ENCODE measurements at places on chromosomes 11 and 22. TPM values are rescaled to one million over a fixed set of nuclear protein-coding genes. Genes with fewer than 3 reads are reported as not detected.

GRCh38 chr11:126100716-126101115, 38.0 kb upstream of the CDON start:
- H3K27ac ChIP-seq: no peak overlapping the region
- H3K4me1 ChIP-seq: peaks cover 33% of the 10 kb centered on the region
- no peak overlapping the region for H3K4me3 ChIP-seq
- peaks cover 19% of the 10 kb centered on the region for H3K27me3 ChIP-seq
- DNase-seq: no peak
- no peaks in the 10 kb centered on the region for H3K36me3 ChIP-seq

DNA sequence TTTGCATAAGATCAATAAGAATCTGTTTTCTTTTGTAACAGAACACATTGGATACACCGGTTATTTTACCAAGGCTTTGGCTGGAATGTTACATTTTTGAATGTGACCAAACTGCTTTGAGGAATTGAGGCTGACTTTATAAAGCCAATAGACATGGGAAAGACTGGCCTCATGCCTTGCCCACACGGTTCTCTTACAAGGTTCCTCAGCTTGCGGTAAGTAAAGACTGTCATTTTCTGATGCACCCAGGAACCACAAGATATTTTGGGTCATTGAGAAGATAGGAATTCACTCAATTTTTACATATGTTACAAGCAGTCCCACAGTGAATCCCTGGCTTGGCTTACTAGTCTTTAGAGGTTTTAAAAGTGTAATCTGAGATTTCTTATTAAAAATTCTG, 23.9 kb downstream of the OR10A6 start:
- no peaks in the 10 kb centered on the region for H3K4me1 ChIP-seq
- H3K36me3 ChIP-seq: no peaks in the 10 kb centered on the region
- no peaks in the 10 kb centered on the region for H3K27me3 ChIP-seq
- DNase-seq: no peak
- H3K27ac ChIP-seq: no peak overlapping the region

DNA sequence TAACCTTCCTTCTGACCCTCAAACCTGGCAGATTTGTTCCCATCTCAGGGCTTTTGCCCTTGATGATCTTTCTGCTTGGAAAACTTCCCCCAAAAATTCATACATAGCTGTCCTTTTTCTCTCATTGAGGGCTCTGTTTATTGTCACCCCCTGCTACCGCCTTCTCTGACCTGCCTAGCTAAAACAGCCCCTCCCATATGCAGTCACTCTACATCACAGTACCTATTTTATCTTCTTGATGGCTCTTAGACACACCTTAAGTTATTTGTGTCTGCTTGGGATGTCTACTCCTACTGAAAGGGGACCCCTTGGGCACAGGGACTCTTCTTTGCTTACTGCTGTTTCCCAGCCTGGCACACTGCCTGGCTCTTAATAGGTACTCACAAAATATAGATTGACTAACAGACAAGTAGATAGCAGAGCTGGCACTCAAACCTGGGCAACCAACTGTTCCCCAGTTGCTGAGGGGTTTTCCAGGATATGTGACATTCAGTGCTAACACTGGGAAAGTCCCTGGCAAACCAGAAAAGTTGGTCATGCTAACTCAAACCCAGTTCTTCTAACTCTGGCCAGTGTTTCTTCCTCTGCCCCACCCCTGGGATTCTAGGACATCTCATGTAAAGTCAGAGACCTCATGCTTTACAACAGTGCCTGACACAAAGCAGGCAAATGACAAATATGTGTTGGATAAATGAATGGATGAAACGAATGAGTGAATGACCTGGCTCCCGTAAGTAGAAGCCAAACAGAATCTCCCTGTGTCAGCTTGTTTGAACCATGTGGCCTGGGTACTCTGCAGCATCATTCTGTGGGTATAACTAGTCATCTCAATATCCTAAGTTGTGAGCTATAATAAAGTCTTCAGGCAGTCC, 19.8 kb upstream of the FJX1 start:
- peaks cover 3% of the 10 kb centered on the region for H3K4me1 ChIP-seq
- no peak for DNase-seq
- H3K27me3 ChIP-seq: no peaks in the 10 kb centered on the region
- no peaks in the 10 kb centered on the region for H3K36me3 ChIP-seq

DNA sequence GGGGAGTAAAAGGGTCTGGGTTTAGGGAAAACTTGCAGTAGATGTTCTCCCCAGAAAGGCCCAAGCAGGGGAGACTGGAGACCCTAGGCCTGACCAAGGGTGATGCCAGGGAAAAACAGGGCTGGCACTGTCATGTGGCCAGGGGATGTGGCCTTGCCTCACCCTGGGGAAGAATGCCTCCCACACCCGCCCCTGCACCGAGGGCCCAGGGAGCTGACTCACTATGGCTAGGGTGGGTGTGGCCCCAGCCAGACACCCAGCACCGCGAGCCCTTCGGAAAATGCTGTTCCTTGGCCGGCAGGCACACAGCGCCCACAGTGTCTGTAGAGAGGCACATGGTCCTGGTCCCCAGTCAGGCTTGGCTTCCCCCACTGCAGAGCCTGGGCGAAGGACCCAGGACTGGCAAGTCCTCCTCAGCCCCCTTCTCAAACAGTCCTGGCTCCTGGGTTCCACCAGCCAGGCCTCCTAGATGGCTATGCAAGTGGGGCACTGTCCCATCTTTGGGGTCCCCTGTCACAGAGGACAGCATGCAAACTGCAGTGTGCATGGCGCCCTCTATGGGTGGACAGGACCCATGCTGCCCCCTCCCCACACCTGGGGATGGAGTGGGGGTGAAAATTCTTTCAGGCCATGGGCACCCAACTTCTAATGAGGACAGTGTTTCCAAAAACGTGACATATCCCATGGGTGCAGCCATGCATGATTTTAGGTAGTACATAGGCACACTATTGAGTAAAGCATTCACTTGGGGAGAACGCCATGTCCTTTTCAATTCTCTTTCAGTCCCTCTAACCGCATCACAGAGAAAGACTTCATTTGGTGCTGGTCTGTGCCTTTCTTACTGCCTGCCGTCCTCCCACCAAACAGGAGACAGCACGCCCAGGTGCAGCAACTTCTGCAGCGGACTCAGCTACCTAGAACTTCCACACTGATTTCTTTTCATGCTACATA, 15.2 kb downstream of the TMPRSS5 start:
- no peak for DNase-seq
- H3K4me3 ChIP-seq: no peak overlapping the region
- no peaks in the 10 kb centered on the region for H3K27me3 ChIP-seq
- peaks cover 5% of the 10 kb centered on the region for H3K4me1 ChIP-seq
- no peak overlapping the region for H3K27ac ChIP-seq

Gene JAML
- total RNA-seq: 8.9 TPM

Gene INSC
- 13.9 TPM for total RNA-seq

DNA sequence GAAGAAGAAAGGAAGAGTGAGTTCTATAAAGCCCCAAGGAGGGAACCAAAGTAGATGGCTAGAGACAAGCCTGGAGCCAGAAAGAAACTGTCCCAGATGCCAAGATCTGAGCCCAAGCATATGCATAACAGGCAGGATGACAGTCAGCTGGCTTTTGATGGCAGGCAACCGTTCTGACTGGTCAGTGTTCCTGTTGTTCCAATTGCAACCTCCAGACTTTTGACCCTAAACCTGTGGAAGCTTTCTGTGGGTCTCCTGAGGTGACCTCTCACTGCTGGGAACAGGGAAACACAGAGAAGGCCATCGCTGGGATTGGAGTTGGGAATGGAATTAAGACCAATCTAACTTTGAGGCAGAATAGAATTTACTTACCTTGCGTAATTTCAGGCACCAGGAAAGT, 21.6 kb upstream of the NNMT start:
- H3K4me1 ChIP-seq: no peaks in the 10 kb centered on the region
- H3K36me3 ChIP-seq: no peaks in the 10 kb centered on the region
- H3K27me3 ChIP-seq: peaks cover 5% of the 10 kb centered on the region
- DNase-seq: no peak
- H3K4me3 ChIP-seq: no peak overlapping the region
- no peak overlapping the region for H3K27ac ChIP-seq

- peak; percentile 69 for DNase-seq
- H3K4me3 ChIP-seq: peak within 1 kb of the TSS; percentile 51
- no peak within 1 kb of the TSS for H3K27ac ChIP-seq
- peaks cover 10% of the 10 kb centered on the region for H3K4me1 ChIP-seq
- peaks cover 15% of the 10 kb centered on the region for H3K27me3 ChIP-seq
These were observed at the start of gene SYT13 for GRCh38 chr11:45285930-45286632. SYT13 (minus strand) TSS chr11:45286341; CDS start chr11:45286207, 134 bp downstream.

GRCh38 chr11:44559207-44559939, 6.1 kb upstream of the CD82 start:
- no peaks in the 10 kb centered on the region for H3K36me3 ChIP-seq
- DNase-seq: no peak
- no peaks in the 10 kb centered on the region for H3K27me3 ChIP-seq
- peaks cover 17% of the 10 kb centered on the region for H3K4me1 ChIP-seq
- no peak overlapping the region for H3K4me3 ChIP-seq

DNA sequence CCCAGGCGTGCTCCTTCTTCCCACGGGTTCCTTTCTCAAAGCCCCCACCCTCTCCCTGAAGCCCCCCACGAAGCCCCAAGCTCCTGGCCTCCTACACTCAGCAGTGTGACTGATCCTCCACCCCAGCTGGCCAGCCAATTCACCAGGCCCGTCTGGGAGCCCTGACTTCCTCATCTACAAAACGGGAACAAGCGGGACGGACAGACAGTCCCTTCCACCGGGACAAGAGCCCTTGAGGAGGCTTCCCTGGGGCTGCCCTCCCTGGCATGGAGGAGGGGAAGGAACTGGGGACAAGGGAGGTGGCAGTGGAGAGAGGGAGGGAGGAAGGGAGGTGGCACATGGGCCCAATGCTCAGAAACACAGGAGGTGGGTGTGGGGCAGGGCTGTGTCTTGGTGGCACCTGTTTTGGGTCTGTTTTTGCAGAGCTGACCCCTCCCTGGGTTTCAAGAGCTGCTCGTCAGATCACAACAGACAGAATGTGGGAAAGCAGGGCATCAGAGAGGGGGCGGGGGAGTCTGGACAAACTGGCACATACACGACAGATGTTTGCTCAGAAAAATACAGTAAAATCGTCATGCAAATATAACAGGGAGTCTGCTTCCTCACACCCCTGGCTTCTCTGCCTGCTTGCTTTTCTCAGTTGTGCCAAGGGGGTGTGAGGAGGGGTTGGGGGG, 56.8 kb downstream of the ELFN2 start:
- H3K27me3 ChIP-seq: no peaks in the 10 kb centered on the region
- H3K4me1 ChIP-seq: peaks cover 40% of the 10 kb centered on the region
- no peak for DNase-seq
- H3K27ac ChIP-seq: no peak overlapping the region
- H3K36me3 ChIP-seq: peaks cover 86% of the 10 kb centered on the region
- H3K4me3 ChIP-seq: no peak overlapping the region

Gene RGL4
- 3.7 TPM for total RNA-seq

Gene SMPD1
- total RNA-seq: 18.8 TPM

- no peak for DNase-seq
- H3K36me3 ChIP-seq: no peaks in the 10 kb centered on the region
- H3K27ac ChIP-seq: no peak overlapping the region
- H3K4me3 ChIP-seq: no peak overlapping the region
- no peaks in the 10 kb centered on the region for H3K27me3 ChIP-seq
- no peaks in the 10 kb centered on the region for H3K4me1 ChIP-seq
These were observed 7.1 kb downstream of the CASP12 start for GRCh38 chr11:104891135-104891534.

Gene ANO1
- total RNA-seq: 2.6 TPM

DNA sequence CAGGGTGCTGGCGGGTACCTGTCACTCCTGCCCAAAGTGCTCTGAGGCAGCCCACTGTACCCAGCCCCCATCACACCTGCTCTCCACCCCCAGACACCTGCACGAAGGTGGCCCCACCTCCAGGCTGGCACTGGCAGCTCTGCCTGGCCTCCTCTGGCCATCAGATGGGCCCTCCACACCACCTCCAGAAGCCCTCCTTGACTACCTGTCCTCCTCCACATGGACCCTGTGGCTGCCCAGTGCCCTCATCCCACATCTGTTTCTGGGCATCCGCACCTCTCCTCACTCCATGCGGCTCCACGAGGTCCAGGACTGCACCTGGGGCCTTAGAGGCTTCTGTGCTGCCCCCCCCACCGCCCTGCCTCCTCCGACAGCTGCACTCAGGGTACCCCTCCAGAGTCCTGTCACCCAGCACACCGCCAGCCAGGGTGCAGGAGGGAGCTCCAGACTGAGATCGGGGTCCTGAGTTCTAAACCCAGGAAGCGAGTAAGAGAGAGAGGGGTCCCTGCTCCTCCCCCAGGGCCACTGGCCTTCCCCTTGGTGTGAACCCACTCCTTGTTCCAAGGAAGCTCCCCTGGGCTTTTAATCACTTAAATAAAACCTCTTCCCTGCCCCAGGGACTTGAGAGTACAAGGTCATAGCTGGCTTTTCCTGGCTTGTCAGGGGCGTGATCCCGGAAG, 1.7 kb downstream of the CTSD start:
- H3K27ac ChIP-seq: no peak overlapping the region
- DNase-seq: no peak
- peaks cover 57% of the 10 kb centered on the region for H3K36me3 ChIP-seq
- no peaks in the 10 kb centered on the region for H3K27me3 ChIP-seq
- H3K4me3 ChIP-seq: no peak overlapping the region

GRCh38 chr22:25013607-25014006, 61.1 kb downstream of the KIAA1671 start:
- no peak for DNase-seq
- no peak overlapping the region for H3K4me3 ChIP-seq
- H3K36me3 ChIP-seq: peaks cover 4% of the 10 kb centered on the region
- H3K27me3 ChIP-seq: no peaks in the 10 kb centered on the region
- no peaks in the 10 kb centered on the region for H3K4me1 ChIP-seq

- no peaks in the 10 kb centered on the region for H3K27me3 ChIP-seq
- DNase-seq: peak; percentile 35
- H3K36me3 ChIP-seq: no peaks in the 10 kb centered on the region
- no peaks in the 10 kb centered on the region for H3K4me1 ChIP-seq
- no peak overlapping the region for H3K4me3 ChIP-seq
- no peak overlapping the region for H3K27ac ChIP-seq
These were observed 18.0 kb upstream of the E2F8 start for GRCh38 chr11:19258641-19259230.

DNA sequence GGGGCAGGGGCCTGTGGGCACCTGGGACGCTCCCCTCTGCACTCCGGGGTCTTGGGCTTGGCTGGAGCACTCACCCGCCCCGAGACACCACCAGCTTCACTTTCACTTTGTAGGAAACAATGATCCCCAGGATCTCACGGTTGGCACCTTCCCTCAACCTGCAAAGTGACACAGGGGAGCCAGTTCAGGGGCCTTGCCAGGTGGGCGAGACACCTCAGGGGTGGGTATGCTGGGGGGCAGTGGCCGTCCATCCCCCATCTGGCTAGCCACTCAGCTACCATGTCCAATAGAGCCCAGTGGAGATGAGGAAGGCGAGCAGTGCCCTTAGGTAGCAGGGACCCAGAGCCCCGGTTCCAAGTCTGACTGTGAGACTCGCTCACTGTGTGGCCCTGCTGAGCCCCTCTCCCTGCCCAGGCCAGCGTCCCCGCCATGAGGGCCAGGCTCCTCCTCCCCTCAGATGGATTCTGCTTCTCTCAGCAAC, 32.3 kb downstream of the TPBGL start:
- H3K4me1 ChIP-seq: no peaks in the 10 kb centered on the region
- peaks cover 51% of the 10 kb centered on the region for H3K36me3 ChIP-seq
- no peak overlapping the region for H3K4me3 ChIP-seq
- no peak for DNase-seq

GRCh38 chr11:70272009-70272408, 1.5 kb downstream of the PPFIA1 start:
- no peak overlapping the region for H3K27ac ChIP-seq
- H3K4me1 ChIP-seq: peaks cover 17% of the 10 kb centered on the region
- peaks cover 2% of the 10 kb centered on the region for H3K27me3 ChIP-seq

- H3K4me3 ChIP-seq: peak overlapping the region; percentile 99
- H3K36me3 ChIP-seq: peaks cover 19% of the 10 kb centered on the region
- H3K4me1 ChIP-seq: peaks cover 13% of the 10 kb centered on the region
These were observed 1.0 kb upstream of the TOB2 start for GRCh38 chr22:41447435-41448188.

Gene TUB
- 73.3 TPM for total RNA-seq
